Activated CD4-positive, CD25-positive, alpha-beta regulatory T cell treated with anti-CD3 and anti-CD28 coated beads, Interleukin-2, amount 50 U/mL, for 24 hours (primary cell): ENCODE measurements at places on chromosomes 11 and 22.

GRCh38 chr11:73554671-73555320 is 43.1 kb downstream of the FAM168A start:
- no peak for ATAC-seq

DNA sequence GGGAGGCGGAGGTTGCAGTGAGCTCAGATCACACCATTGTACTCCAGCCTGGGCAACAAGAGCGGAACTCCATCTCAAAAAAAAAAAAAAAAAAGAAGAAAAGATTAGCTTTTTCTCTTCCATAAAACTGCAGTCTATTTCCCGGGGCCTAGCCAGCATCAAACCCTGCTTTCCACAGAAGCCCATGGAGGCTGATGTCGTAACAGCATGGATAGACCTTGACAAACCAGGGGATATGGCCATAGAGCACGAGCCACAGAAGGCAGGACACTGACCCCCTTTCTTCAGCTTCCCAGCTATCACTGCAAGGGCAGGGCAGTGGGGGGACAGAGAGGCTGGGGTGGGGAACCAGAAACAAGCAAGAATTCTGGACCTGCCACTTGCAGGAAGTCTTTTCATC is 21.5 kb downstream of the HPS4 start:
- no peak for ATAC-seq

DNA sequence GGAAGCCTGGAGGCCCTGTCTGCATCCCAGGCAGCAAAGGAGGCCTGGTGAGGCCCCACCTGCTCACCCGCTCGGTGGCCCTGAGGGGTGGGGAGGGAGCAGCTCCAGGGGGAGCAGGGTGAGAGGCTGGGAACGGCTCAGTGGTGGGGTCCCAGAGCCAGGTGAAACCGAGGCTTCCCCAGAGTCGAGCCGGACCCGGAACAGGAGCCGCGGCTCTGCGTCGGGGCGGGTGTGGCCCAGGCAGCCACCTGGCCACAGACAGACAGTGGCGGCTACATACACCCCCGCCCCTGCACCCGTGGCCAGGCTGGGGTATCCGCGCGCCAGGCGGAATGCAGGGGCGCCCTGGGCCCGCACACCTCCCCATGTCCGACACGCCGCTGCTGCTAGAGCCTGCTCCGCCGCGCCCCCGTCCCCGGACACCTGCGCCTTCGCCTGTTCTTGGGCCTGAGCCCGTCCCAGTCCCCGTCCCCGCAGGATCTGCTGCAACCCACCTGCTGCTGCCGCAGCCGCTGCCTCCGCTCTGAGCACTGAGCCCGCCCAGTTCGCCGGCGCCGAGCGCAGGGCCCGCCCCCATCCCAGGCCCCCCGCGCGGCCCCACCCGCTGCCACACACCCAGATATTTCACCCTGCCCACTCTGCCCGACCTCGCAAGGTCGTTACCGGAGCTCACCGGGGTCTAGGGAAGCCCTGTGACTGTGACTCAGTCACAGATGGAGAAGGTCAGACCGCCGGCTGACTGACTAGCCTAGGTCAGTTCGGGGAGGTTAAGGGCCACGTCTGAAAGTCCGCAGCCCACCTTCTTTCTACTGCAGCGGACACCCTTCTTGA is at the start of gene SLC7A4:
SLC7A4 (minus strand) TSS at position 525 of the 831 bp plus-strand sequence. CDS start 749 bp downstream, outside the sequence.
- no peak for ATAC-seq

DNA sequence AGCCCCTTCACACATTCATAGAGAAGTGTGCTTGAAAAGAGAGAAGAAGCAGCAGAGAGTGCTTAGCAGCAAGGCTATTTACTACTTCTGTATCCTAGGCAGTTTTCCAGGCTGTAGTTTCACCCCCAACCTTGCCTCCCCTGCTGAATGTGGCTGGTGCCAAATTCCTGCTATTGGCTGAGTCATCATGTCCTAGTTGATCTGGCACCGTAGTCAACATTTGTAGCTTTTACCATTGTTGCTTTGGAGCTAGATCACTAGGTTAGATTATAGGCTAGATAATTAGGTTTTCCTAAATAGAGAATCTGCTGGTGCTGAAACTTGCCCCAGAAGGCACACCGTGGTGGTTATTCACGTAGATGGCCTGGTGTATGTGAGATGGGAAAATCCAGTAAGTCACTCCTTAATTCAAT is 32.7 kb downstream of the ARHGAP42 start:
- ATAC-seq: no peak

DNA sequence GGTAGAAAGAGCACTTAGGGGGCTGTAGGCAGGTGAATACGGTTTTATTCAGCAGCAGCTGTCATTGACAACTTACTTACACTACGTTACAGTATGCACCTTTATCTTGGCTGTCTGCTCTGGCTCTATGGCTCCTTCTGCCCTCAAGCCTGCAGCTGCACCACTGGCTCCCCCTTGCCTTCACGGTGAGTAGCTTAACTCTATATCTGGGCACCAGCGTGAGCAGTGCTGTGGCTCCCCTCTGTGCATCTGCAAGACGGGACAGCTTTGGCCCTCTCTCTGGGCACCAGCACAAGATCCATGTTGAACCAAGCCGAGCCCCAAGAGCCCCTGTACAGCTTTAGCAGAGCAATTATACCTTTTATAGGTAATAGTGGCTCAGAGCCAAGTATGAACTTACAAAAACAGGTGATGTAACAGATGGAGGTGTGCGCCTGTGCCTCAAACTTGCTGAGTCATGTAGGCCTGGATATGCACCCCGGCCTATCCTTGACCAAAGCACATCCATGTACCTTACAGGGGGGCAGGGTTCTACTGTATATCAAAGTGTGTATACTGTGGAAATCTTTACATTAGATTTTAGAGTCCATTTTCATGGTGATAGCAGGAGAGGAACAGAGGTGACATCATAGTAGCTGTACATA is 96.9 kb upstream of the CTSC start:
- ATAC-seq: no peak
